Hippocampal formation (tissue), 2 donors: ENCODE measurements at places on chromosomes 5 and 9.

GRCh38 chr9:98182069-98182820, 10.2 kb downstream of the CORO2A start:
- no peak for DNase-seq

DNA sequence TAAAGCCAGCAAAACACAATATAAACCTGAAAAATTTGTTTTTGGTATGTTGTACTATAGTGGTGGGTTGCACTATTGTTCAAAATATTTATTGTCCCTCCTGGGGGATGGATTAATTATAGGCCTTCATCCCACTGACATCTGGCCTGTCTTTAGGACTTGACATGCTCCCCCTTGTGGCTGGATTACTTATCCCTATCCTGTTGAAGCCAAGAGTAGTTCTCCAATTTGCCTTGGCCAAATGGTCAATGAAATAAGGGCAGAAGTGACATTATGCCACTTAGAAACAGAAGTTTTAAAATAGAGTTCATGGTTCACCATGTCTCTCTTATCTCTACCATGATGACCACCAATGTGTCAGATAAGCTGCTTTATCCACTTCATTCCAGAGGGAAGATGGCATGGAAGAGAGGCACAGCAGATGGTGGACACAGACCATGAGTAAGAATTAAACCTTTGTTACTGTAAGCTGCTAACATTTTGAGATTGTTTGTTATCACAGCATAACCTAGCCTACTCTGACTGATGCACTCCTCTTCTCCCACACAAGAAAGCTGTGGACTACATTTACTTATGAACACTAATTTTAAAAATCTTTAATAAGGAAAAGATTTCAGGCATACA, 29.2 kb upstream of the ARHGEF28 start:
- no peak for DNase-seq

- DNase-seq = no peak
Observed at GRCh38 chr9:136399176-136400037, 563 bp downstream of the SNAPC4 start.

DNA sequence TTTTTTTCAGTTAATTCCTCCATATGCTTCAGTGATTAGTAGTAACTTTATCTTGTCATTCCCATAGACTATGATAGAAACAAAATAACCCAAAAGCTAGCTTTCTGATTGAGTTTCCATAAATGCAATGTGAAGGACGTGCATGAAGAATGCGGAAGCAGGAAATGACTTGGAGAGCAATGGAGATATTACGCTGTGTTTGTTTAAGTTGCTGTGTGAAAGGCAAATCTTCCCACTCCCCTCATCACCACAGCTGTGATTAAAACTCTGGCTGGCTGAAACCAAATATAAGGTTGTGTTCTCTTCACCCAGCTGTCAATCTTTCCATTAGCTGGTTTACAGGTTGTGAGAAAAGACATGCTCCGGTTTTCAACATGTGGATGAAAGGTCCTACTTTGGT, 83.9 kb downstream of the NR2F1-AS1 start:
- no peak for DNase-seq

- no peak for DNase-seq
Observed at GRCh38 chr9:125896404-125896803, 149.2 kb downstream of the PBX3 start.

- no peak for DNase-seq
Observed at GRCh38 chr9:129506041-129506440, 114.9 kb downstream of the C9orf50 start.

- no peak for DNase-seq
Observed at GRCh38 chr5:143275512-143276363, 127.7 kb downstream of the NR3C1 start.

- DNase-seq = peak; percentile 68
Observed at GRCh38 chr5:2877522-2877921, 126.0 kb upstream of the IRX2 start.

GRCh38 chr5:62273687-62274086, 32.3 kb upstream of the KIF2A start:
- DNase-seq = peak; percentile 19

- no peak for DNase-seq
Observed at GRCh38 chr9:68838245-68838644, 133.2 kb downstream of the PIP5K1B start.

GRCh38 chr9:5112646-5113045, 72.8 kb downstream of the INSL6 start:
- no peak for DNase-seq

DNA sequence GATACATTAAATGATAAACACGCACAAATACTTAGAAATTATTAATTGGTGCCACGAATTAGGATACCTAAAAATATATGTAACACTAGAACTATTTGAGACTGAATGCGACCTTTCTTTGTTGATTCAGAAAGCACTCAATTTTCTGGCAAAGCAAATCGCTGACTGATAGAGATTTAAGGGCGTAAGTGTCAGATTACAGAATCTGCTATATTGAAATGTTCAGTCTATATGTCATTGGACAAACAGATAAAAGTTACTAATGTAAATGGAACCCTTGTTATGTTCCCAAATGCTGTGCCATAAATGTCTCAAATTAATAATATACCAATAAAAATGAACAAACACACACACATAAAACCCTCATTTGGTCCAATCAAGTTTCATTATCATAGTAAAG, 137.9 kb downstream of the MPDZ start:
- no peak for DNase-seq

GRCh38 chr5:98470747-98471146, 302.7 kb upstream of the RGMB start:
- no peak for DNase-seq

DNA sequence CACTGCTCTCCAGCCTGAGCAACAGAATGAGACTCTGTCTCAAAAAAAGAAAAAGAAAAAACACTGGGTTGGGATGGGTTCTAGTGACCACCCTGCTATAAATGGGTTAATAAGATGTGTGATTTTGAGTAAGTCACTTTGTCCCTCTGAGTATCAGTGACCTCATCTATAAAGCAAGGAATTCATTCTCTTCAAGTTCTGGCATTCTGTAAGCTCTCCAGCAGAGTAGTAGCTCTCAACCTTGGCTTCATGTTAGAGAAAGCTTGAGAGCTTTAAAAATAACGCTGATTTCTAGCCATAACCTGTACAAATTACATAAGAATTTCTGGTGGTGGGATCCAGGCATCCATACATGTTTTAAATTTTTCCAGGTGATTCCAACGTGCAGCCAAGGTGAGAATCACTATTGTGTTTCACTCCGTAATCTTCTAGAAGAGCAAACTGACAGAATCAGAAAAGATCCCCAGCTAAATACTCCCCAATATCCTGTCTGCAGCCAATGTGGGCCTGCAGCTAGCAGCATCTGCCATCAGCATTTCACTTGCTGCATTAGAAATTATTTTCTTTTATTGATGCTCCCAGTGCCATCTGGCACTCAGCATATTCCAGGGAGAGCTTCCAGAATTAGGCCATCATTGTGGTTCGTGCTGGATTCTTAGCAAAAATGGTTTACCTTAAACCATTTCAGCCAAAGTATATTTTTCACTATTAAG, 109.4 kb downstream of the FEM1C start:
- DNase-seq = no peak

GRCh38 chr9:98726735-98727134, 18.0 kb upstream of the GABBR2 start:
- peak; percentile 67 for DNase-seq

- DNase-seq = no peak
Observed at GRCh38 chr5:21709770-21710169, 1143.4 kb downstream of the CDH12 start.

DNA sequence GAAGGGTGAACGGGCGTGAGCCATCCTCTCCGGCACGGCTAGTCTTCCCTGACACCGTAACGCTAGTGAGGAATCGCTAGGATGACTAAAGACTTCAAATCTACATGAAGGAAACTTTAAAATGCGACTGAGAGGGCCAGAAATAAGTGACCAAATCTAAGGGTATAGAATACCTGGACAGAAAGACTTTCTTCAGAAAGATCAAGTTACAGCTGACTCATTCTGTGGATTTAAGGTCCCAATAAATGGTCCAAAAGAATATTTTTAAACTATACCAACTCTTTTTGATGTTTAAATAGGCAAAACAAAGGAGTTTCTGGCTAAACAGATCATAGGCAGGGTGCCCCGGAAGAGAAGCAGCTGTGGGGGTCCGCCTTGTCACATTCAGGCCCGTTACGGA, 38.9 kb upstream of the CEP72 start:
- DNase-seq = no peak

DNA sequence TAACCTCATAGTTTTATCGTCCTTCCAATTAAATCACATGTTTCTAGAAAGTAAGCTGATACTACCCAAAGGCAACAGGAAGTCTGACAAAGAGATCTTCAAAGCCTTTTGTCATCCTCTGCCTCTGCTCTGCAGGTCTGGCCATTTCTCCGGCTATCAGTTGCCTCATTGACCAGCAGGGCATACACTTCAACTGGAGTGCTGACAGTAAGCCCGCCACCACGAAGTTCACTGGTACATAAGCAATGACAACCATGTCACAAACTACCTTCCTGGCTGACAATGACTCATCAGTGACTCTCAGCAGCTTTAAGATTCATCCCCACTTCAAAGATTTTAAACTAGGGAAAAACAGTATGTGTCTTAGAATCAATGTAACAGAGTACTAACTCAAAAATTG, 20.6 kb downstream of the SPTLC1 start:
- DNase-seq = no peak

- DNase-seq = no peak
Observed at GRCh38 chr5:118468085-118468484, 520.3 kb downstream of the DTWD2 start.

DNA sequence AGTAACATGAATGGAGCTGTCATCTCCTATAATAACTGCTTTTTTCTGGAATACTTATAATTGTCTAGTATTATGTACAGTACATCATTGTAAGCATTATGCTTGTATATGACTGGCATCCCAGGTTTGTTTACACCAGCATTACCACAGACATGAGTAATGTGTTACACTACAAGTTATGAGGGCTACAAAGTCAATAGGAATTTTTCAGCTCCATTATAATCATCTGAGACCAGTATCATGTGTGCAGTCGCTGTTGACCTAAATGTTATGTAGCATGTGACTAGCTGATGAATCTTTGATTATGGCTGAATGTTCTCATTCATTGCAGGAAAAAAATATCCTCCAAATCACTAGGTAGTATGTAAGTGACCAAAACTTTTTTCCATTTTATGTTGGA, 2.2 kb downstream of the ZCCHC9 start:
- DNase-seq = no peak
